ENCODE measurements at places on chromosomes 12 and 14.

DNA sequence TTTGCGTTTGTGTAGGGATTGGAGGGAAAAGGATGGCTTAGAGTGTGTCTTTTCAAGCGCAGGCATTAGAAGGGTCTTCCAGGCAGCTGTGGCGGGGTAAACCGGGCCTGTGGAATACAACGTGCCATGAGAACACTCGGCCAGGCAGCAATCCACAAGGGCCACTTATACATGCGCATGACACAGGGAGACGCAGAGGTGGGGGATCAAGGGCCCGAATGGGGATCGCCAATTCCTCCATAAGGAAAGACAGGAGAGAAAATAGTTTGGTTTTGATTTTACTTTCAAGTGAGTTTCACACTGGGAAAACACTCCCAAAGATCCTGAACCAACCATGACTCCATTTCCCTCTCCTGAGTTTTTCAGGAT, 71.6 kb downstream of the SPRING1 start:
- no peak for DNase-seq

GRCh38 chr14:100134586-100134985, 24.9 kb downstream of the DEGS2 start:
- DNase-seq, result no peak

- no peak for DNase-seq
Observed at GRCh38 chr14:53542732-53543131, 389.6 kb upstream of the DDHD1 start.

- no peak for DNase-seq
Observed at GRCh38 chr12:33265900-33266299, 173.7 kb downstream of the SYT10 start.

- DNase-seq, result no peak
Observed at GRCh38 chr12:17214929-17215328, 609.0 kb upstream of the LMO3 start.

DNA sequence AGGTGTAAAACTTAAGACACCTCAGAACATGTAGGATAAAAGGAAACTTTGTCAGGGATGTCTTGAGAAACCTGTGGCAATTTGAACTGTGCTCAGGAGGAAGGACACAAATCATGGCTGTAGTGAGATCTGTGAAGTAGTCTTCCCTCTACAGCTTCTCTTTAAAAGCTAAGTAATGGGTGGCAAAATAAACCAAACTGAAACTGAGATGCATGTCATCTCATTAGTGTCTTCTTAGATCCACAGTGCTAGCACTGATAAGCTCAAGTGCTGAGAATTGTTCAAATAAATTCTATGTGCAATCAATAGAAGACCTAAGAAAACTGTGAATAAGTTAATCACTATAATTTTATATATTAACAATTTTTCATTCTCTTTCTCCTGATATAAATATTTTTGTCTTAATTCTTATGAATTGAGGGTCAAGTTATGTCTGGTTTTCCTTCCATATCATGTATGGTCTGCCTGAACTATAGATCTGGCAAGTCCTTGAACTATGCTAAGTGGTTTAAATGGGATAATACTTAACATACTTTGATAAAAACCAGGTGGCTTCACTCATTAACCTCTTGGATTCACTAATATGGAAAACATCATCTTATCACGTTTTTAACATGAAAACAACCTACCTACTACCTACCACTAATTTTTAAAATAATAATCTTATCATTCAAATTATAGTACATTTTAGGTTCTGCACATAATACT, 27.2 kb downstream of the SYT1 start:
- DNase-seq, result no peak

GRCh38 chr12:62632411-62632918, 165.8 kb downstream of the MON2 start:
- DNase-seq, result peak; percentile 50

- DNase-seq, result no peak
Observed at GRCh38 chr12:29389295-29389919, 8.4 kb upstream of the ERGIC2 start.

DNA sequence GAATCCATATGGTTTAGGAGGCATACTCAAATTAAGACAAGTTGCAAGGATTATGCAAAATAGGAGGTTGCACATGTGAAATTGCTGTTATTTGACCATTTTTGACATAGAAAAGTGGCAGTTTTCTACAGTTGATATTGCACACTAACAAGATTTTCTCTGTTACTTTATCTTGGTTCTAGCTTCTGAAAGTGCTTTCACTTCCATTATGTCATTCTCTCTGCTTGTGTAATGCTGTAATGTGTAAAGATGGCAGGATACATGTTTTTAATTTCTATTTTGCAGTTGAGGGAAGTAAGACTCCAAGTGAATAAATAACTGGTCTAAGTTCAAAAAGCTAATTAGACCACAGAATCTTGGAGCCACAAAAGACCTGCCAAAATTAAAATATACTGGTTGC, 60.6 kb downstream of the MYRFL start:
- no peak for DNase-seq

DNA sequence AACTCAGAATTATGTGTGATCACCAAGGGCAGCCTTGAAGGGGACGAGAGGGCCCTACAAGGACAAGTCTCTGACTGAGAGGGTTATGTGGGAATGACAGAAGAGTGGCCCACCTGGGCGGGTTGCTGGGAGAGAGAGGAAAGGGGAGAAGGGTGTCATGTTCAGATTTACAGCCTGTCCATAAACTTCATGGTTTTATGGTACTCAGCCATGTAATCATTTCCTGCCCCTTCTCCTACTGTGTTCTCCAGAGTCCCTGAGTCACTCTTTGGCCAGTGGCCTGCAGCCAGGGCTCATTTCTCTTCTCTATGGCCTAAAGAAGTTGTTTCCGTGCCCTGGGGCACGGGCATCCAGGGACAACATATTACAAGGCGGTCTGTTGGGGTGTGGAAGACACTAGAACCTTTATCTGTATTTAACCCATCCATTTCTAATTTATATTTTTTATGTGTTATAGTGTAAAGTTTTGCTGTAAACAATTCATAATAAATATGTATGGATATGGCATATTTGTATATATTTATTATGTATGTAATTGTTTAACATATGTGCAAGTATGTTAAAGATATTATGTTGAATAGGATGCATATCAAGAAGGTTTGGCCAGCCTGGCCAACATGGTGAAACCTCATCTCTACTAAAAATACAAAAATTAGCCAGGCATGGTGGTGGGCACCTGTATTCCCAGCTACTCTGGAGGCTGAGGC, 26.9 kb downstream of the DDX47 start:
- DNase-seq, result no peak

DNA sequence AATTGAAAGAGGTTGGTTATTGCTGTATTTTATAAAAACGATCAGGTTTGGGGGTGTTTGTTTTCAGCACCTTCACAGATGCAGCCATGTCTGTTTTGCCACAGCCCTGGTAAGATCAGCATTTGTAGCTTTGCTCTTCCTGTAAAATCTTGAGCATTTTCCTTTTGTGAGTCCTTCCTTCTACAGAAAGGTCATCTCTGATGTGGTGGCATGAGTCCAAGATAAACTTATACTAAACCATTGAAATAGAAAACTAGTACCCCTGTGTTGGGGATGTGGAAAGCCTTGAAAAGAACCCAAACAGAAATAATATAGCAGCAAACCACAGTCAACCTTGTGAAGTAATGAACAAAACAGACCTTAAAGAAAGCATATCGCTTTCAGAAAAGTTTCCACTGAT, 85.5 kb downstream of the TGFB3 start:
- no peak for DNase-seq

- no peak for DNase-seq
Observed at GRCh38 chr12:31507966-31508365, 83.0 kb downstream of the DENND5B start.

GRCh38 chr12:119989731-119990381, 820 bp downstream of the BICDL1 start:
- peak; percentile 86 for DNase-seq

DNA sequence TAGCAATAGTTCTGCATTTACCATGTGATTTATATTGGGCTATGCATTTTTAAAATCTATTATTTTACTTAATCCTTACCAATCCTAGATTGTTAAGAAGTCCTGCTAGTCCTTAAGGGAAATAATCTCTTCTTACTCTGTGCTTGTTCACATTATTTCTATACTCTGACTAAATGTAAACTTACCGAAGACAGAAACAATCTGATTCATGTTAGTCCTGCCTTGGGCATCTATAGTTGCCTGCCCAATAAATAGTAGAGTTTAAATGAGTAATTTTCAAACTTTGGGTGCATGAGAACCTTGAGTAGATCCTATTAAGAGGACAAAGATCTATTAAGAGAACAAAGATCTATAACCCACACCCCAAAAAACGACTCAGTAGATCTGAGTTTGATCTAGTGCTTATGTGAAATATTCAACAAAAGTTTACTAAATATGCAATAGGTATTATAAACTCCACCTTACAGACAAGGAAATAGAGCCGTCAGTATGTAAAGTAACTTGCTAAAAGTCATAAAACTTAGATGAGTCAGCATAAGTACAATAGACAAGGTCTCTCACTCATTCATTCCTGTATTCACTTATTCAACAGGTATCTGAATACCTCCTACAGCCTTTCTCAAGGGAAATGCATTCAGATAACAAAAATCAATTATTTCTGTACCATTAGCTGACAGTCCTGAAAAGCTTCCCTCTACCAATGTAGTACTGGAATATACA, 127.6 kb downstream of the PAWR start:
- no peak for DNase-seq

DNA sequence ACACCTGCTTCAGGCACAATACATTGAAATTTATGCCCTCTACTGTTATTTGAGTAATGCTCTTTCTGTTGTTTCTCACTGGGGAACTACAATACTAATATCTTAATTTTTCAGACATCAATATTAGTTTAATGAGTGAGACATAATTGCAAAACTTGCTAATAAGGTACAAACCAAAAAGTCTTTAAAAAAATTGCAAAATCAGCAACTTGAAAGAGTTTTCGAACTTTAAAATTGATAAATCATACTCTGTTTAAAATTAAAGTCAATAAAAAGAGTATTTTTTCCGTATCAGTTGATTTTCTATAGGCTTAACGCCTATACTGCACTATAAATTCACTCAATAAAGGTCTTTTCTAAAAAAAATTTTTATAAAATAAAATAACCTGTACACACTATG, 1735.9 kb upstream of the SEL1L start:
- no peak for DNase-seq

DNA sequence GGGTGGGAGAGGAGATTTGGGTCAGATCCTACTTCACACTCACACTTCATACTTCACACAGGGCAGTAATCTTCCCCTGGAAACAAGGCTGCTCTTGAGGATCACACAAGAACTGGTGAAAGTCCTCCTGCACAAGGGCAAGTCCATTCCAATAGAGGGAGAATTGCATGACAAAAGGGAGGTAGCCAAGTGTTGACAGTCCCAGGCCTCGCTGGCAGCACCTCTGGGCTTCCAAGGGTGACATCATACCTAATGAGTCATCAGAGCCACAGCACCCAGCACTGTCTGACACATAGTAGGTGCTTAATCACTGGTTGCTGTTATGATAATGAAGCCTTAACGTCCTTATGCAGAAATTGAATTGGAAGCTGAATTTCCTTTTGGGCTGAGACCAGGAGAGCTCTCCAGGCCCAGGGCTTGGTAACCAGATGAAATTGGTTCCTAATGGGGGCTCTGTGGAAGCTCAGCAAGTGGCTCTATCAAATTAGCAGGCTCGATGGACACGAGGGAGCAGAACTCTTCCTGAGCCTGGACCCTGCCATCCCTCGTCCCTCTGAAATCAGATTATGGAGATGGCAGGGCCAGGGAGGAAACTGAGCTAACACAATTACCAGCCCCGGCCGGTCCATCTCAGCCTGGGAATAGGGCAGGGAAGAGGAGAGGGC, 58.8 kb upstream of the ACTN1 start:
- DNase-seq, result no peak

DNA sequence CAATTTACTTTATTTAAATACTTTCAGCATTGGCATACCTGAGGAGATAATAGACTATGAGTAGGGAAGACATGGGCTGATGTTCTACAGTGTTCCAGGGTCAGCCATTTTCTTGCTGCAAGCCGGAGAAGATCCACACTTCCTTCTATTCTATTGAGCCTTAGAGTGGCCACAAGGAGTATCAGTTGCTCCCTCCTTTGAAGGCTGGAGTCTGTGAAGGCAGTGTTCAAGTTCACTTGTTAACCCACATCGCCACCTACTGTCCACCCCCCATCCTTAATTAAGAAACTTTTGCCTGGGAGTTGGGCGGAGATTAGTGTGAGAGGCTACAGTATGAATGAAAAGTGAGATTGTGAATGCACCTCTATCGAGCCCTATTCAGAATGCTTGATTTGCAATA, 666.6 kb downstream of the NRXN3 start:
- peak; percentile 78 for DNase-seq

GRCh38 chr12:66624806-66625205, 54.1 kb downstream of the GRIP1 start:
- no peak for DNase-seq

DNA sequence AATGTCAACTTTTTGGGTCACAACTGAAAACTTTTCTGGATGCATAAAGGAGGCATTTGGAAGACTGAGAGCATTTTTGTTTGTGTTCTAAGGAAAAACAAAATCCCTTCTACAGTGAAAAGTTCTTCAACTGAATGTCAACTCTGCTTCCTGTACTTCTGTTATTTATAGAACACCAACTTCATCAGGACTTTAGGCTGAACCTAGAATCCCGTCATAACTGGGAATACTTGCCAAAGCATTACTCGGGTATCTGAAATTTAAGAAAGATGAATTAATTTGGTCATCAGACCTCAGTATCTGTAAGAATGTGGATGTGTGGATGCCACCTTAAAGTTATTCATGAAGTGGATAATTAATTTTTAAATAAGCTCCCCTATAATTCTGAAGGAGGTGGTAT, 73.2 kb downstream of the FERMT2 start:
- no peak for DNase-seq

DNA sequence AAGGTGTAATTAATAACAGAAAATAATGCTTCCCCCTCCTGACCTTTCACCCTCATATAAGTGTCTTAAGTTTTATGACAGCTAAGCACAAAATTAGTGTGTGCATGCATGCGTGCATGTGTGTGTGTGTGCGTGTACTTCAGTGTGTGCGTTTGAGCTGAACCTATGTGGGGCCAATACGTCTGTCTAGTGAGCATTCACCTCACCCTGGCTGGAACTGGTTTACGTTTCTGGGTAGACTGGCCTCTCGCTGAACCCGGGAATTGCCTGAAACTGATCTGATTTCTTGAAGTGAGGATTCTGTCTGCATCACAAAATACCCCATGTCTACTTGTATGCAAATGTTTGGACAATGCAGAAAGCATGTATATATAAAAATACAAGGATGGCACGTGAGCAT, 68.2 kb upstream of the TBX3 start:
- DNase-seq, result no peak
